ENCODE measurements at places on chromosomes 6 and 20. TPM values are rescaled to one million over a fixed set of nuclear protein-coding genes. Genes with fewer than 3 reads are reported as not detected.

GRCh38 chr6:146154197-146154596 lies 125.3 kb downstream of the GRM1 start:
- DNase-seq: no peak

PRPF6 gene
- 65.9 TPM for total RNA-seq

TREML2 gene
- not detected for total RNA-seq

DNA sequence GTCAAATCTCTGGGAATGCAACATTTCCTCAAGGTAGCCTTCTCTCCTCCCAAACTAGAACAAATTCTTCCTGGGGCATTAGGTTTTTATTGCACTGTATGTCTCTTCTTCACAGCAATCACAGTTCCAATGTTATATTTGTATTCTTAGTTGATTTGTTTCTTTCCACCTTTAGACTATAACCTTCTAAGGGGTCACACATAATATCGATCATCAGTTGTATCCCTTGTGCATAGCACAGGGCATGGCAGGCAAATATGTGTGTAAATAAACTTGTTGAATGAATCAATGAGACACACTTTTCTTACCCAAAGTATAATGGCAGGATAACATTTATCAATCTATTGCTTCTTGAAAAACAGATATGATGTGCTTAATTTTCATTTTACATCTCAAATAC lies 81.0 kb downstream of the ATG5 start:
- DNase-seq: no peak

All from mesothelial cell of epicardium (in vitro differentiated cells).